Glomerular endothelial cell (primary cell): ENCODE measurements at places on chromosomes 16 and 17. TPM values are rescaled to one million over a fixed set of nuclear protein-coding genes. Genes with fewer than 3 reads are reported as not detected.

The SLC46A1 gene
- 2.2 and 3.3 TPM in 2 replicates for total RNA-seq

DNA sequence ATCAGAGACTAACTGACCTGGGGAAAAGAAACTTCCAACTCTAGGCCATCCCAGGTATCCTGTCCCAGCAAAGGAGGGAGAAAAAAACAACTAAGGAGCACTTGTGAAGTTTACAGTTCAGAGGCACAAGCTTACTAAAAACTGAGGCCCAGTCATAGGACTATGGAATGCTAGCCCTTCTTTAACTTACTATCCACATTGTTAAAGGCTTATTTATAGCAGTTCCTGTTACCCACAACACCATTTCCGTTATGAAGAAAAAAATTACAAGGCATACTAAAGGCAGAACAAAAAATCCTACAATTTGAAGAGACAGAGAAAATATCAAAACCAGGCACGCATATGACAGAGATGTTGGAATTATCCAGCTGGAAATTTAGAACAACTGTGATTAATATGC lies 159.1 kb downstream of the CDH11 start:
- DNase-seq = no peak

The NPTX1 gene
- 0.99 and 35.0 TPM in 2 replicates for total RNA-seq

The ZG16B gene
- total RNA-seq = 0.99 TPM in 1 of 2 replicates, not detected in the other

DNA sequence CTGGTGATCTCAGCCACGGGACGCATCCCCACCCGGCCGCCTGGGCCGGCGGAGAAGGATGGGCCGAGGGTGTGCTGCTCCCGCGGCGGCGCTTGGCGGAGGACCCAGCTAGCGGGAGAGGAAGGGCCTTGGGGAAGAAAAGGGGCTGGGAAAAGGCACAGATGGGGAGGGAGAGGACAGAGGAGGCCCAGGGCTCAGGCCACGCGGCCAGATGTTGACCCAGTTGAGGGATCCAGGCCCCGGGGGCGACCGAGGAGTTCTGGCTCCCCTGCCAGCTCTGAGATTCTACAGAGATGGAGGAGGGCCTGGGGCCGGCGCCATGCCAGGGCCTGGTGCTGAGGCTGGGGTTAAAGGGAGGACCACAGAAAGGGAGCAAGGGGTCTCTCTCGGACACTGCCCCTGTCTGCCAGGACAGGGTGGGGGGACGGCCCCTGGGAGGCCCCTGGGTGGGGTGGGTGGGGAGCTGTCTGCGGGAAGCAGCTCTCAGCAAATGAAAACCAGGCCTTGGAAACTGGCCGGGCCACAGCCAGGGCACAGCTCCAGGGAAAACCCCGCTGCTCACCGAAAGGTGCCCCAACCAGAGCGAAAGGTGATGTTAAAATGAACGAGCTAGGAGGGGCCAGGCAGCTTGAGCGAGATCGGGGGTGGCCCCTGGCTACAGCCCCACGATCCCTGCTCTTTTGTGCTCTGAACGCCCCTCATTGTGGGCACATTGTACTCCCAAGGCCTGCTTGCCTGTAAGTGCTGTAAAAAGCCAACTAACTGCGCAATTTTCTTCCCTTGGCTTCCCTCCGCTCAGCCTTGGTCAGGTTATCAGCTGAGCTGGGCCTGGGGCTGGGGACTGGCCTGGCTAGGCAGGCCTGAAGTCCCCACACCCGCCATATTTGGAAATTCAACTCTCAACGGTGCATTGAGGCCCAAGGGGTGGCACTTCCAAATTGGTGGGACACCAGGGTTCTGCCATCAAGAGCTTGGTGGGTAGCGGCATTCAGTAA lies 191.4 kb downstream of the ZNF423 start:
- DNase-seq = no peak

DNA sequence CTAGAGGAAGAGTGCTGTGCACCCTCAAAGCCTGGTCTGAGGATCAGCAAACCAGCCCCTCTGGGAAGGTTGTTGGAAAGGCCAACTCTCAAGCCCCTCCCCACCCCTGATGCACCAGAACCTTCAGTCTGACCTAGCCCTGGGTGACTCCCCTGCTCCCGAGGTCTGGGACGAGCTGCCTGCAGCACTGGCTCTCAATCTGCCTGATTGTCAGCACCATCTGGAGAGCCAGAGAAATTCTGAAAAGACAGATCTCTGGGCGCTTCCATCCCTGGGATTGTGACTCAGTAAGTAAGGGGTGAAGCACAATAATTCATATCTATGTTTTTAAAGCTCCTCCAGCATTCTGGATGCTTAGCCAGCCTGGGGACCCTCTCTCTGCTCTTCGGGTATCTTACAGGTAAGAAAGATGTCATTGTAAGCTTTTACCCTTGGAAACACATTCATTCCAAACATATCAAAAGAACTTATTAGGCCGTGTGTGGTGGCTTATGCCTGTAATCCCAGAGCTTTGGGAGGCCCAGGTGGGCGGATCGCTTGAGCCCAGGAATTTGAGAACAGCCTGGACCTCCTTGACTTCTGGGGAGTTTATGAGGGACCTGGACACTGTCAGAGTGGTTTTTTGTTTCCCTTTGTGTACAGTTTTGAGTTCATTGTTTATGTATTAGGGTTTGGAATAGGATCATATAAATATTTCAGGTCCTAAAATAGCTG lies 147.5 kb downstream of the KCNJ12 start:
- DNase-seq = no peak

The ZP2 gene
- not detected in 2 replicates for total RNA-seq

The SCNN1G gene
- total RNA-seq = not detected in 2 replicates

DNA sequence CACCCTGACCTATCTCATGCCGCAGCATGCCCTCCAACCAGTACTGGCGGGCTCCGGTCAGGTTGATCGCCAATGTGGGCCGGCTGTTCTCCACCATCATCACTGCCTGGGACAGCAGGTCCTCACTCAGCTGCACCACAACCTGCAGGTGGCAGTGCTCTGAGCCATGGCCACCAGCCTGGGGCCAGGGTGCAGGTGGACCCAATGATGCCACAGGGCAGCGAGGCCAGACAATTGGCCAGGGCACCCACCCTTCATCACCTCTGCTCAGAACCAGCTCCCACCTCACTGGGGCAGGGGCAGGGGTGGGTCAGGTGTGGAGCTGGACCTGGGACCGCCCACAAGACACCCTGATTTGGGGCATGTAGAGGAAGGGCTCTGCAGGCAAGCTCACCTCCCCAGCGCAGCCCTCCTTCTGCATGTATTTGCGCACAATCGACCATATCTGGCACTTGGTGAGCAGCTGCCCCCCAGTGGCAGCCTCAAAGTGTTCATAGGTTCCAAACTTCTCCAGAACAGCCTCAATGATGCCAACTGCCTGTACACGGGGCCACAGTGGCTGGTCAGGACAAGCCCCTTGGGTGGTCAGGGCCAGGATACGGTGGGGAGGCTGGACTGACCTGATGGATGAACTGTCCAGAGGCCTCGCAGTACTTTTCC lies 4.2 kb downstream of the MATCAP1 start:
- no peak for DNase-seq

DNA sequence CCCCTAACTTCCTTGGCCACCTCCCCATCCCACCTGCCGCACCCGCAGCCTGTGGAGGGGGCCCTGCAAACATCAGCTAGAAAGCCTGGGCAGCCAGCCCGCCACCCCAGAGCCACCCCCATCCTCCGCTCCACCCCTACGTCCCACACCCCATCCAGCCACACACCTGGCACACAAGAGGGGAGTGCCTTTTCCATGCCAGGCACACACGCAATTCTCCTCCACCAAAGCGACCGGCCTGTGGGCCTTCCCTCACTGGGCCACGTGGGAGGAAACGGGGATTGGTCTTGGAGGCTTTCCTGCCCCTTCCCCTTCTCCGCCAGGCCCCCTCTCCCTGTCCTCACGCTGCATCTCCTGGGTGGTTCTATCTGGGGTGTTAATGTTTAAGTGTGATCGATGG lies 48.7 kb upstream of the TNRC6C start:
- DNase-seq = no peak

GRCh38 chr17:65774787-65775186 lies 213.3 kb upstream of the AXIN2 start:
- no peak for DNase-seq

DNA sequence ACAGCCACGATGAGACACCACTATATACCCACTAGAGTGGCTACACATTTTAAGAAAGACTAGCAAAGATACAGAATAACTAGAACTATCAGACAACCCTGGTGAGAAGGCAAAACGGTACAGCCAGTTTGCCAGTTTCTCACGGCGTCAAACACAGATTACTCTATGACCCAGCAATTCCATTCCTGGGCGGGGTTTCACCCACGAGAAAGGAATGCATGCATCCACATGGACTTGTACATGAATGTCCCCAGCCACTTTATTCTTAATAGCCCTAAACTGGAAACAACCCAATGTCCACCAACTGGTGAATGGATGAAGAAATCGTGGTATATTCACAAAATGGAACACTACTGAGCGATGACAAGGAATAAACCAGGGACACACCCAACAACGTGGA lies 74.5 kb downstream of the MYH10 start:
- no peak for DNase-seq

DNA sequence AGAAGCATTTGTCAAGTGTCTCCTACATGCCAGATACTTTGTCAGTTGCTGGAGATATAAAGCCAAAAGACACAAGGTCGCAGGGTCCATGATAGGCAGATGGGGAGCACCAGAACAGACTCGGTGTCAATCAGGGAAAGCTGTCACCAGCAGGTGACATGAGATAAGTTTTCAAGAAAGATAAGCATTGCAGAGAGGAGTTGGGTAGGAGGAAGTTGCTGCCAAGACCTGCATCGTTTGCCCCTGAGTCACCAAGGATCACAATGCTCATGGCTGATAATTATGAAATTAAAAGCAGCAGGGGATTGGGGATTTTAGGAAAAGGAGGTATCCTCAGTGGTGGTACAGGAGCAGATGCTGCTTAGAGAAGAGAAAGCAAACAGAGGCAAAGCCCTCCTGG lies 551.1 kb upstream of the CDH11 start:
- DNase-seq = no peak

DNA sequence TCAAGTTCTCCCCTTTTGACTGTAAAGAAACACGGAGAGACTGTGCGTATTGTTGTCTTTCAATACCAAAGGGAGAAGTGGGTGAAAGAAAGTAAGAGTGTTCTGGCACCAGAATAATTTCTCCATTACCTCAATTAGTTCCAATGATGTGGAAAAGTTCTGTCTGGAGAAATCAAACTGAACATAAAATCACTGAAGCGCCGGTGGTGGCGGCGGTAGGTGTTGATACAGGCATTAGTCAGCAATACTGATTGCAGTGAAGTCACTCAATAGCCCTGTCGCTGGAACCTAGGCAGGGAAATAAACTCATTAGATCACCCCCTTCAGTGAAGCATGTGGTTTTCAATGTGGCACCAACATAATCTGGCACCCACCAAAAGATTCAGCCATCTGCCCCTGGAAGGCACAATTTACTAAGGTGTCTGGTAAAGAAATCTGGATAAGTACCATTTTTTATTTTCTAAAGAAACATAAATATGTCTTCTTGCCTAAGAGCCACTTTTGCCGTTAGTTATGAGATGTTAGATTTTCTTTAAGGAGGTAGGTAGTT lies 274.2 kb upstream of the SOX9 start:
- DNase-seq = no peak

DNA sequence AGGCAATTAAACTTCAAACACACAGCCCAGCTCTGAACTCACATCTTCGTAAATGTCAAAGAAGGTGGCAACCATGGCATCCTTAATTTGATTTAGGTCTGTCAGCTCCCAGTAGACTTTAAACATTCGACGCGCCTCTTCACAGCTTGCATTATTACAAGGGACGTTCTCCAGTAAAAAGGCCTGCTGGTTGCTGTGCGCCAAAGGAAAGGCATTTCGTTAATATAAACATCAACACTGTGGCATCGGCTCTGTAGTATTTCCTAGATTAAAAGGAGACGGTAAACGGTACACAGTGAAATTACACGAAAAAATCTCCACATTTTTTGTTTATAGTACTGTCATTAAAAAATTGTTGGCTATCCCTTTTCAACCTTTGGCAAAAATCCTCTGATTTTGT lies 116.8 kb upstream of the NETO2 start:
- no peak for DNase-seq

DNA sequence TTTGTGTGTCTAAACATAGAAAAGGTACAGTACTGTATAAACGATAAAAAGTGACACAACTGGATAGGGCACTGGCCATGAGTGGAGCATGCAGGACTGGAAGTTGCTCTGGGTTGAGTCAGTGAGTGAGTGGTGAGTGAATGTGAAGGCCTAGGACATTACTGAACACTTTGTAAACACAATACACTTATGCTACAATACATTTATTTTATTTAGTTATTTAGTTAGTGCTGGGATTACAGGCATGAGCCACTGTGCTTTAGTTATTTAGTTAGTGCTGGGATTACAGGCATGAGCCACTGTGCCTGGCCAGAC lies 4.6 kb downstream of the CFAP20 start:
- DNase-seq = no peak

- no peak for DNase-seq
Observed at GRCh38 chr17:7842380-7843256, 8.6 kb downstream of the KDM6B start.

DNA sequence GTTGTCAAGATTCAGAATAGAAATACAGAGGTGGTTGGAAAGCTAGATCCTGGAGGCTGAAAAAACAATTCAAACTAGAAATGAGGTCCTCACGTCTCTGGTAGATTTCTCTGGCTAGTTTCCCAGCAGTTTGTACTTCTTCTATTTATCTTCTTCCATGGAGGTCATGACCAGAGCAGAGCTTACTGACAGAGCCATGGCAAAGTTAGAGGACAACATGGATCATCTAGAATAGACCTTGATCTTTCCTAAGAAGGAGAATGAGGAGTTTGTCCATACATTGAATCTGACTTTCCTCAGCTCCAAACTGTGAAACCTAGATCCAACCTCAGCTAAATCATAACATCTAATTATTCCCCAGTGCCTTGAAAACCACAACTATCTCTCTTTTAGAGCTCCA lies 900.8 kb upstream of the GOT2 start:
- DNase-seq = no peak

The CMTM1 gene
- 1.7 and 2.9 TPM in 2 replicates for total RNA-seq

DNA sequence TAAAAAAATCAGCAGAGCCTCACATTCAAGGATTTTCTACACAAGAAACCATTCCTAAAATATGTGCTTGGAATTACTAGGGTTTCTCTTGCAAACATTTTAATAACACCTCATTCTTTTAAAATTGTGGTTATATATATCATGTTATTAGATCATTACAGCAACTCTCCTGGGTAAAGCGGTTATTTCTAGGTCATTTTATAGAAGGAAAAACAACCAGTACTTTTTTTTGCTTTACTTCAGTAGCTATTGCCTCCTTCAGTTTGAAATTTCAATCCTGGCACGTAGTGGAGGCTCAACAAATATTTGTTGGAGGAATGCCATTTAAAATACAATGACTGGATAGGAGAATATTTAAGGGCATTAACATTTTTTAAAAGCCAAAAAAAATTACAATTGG lies 220.6 kb downstream of the CDRT15L2 start:
- no peak for DNase-seq

The NECAB2 gene
- total RNA-seq = not detected in 2 replicates

GRCh38 chr17:50210240-50211225 lies 9.1 kb upstream of the COL1A1 start:
- no peak for DNase-seq

DNA sequence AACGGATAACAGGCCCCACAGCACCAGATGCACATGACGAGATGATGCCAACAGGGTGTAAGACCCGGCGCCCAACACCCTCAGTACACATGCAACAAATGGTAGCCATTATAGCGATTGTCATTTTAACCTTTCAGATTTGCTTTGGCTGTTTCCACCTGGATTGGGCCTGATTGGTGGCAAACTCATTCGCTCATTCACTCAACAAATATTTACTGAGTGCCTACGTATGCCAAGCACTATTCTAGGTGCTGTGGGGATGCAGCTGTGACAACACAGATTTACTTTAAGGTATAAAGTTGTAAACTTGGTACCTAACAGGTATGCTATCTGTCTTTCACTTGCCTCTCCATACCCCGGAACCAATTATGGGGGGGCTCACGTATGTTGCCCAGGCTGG lies 66.8 kb downstream of the SRCIN1 start:
- DNase-seq = no peak

The ADORA2B gene
- 10.7 and 17.0 TPM in 2 replicates for total RNA-seq
